ENCODE measurements at places on chromosomes 3 and 15. TPM values are rescaled to one million over a fixed set of nuclear protein-coding genes. Genes with fewer than 3 reads are reported as not detected.

Gene RTP1
- not detected for polyA plus RNA-seq

GRCh38 chr3:106629215-106629832, 747.9 kb upstream of the CCDC54 start:
- no peaks in the 10 kb centered on the region for H3K27me3 ChIP-seq
- no peaks in the 10 kb centered on the region for H3K4me1 ChIP-seq
- H3K36me3 ChIP-seq = no peaks in the 10 kb centered on the region
- H3K4me3 ChIP-seq = no peak overlapping the region
- DNase-seq = no peak

DNA sequence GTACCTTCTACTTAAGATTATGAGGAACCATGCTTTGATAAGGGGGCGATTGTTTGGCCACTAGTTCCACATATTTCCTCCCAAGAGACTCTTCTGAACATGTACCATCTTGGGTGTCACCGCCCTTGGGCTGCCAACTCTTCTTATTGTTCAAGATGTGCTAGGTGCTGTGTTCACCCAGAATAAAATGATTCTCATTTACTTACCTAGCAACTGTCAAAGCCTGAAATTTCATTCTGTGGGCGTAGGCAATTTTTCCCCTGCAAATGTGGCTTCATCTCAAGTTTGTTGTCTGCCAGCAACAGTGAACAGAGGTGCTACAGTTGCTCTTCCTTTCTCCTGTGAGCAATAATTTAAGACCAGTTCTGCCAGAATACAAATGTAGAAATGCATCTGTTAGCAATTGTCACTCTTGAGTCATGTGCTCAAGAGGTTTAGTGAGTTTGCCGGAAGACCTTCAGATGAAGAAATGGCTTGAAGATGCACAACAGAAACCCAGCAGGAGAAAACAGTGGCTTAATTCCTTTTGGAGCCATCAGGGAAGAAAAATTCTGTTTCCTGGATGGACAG, 41.3 kb upstream of the RARB start:
- H3K4me1 ChIP-seq = no peaks in the 10 kb centered on the region
- H3K27me3 ChIP-seq = no peaks in the 10 kb centered on the region
- no peak overlapping the region for H3K27ac ChIP-seq
- no peak overlapping the region for H3K4me3 ChIP-seq

Gene DAZL
- polyA plus RNA-seq = 0.04 TPM

Gene MYZAP
- 15.9 TPM for polyA plus RNA-seq

DNA sequence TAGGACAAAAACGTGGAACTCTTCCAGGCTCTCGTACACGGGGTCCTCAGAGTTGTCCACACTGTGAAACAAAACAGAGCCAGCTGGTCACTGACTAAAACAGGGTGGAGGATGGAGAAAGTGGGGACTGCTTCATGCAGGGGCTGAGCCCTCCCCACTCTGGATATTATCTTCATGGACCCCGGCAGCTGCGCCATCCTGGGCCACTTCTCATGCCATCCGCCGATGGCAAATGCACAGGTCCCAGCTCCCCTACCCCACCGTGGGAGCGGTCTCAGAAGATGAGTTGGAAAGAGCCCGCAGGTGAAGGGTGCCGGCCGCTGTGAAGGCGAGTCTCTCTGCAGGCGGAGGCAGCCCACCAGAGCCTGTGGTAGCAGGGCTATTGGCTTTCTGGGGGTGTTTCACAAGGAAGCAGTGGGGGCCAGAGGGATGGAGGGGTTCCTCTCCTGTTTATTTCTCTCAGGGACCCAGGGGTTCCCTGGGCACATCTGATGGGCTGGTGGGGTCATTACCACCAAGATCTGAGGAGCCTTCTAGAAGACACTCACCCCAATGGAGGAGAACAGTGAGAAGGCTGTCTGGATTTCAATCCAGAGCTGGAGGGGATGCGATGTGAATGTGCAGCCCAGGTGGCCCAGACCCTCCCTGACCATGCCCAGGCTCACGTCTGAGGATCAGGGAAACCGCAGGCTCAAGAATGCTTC, 177.3 kb downstream of the KLF13 start:
- DNase-seq = no peak
- no peaks in the 10 kb centered on the region for H3K27me3 ChIP-seq

Gene TMCC1
- 5.7 TPM for polyA plus RNA-seq

- no peaks in the 10 kb centered on the region for H3K4me1 ChIP-seq
- H3K36me3 ChIP-seq = no peaks in the 10 kb centered on the region
- H3K4me3 ChIP-seq = no peak overlapping the region
- no peaks in the 10 kb centered on the region for H3K27me3 ChIP-seq
Observed at GRCh38 chr3:189340680-189341460, 169.1 kb downstream of the TPRG1 start.

DNA sequence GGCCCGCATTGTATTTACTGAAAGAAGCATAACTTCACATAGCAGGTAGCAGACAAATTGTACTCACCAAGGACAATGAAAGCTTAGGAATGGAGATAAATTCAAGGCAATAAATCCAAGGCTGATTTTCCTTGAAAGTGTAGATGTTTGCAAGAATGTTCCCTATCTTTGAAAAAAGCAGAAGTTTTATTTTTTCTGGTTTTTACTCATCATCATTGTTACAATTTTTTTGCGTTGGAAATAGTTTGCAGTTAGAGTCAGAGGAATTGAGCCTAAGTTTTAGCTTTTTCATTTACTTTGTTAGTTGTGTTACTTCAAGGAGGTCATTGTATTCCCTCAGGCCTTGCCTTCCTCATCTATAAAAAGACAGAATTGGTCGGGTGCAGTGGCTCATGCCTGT, 213.9 kb upstream of the TBL1XR1 start:
- H3K36me3 ChIP-seq = no peaks in the 10 kb centered on the region
- no peak overlapping the region for H3K4me3 ChIP-seq
- no peaks in the 10 kb centered on the region for H3K27me3 ChIP-seq

Gene SLC12A8
- 0.39 TPM for polyA plus RNA-seq

- DNase-seq = no peak
- H3K4me3 ChIP-seq = no peak overlapping the region
- no peaks in the 10 kb centered on the region for H3K27me3 ChIP-seq
- H3K4me1 ChIP-seq = no peaks in the 10 kb centered on the region
Observed at GRCh38 chr3:12339701-12340480, 51.0 kb downstream of the PPARG start.

GRCh38 chr3:142706321-142707127, 17.3 kb upstream of the TRPC1 start:
- no peak overlapping the region for H3K4me3 ChIP-seq
- no peaks in the 10 kb centered on the region for H3K4me1 ChIP-seq
- DNase-seq = no peak
- no peak overlapping the region for H3K27ac ChIP-seq

Gene ZNF620
- polyA plus RNA-seq = 1.2 TPM
